NCI-H1417 treated with DMSO at 0.1 percent for 48 hours (cell line): ENCODE measurements at places on chromosomes 2 and 18.
A peak's percentile ranks its signal among the peaks of the same experiment; 100 is the strongest.

- DNase-seq: no peak
These were observed 2.8 kb downstream of the SPR start for GRCh38 chr2:72889991-72890390.

DNA sequence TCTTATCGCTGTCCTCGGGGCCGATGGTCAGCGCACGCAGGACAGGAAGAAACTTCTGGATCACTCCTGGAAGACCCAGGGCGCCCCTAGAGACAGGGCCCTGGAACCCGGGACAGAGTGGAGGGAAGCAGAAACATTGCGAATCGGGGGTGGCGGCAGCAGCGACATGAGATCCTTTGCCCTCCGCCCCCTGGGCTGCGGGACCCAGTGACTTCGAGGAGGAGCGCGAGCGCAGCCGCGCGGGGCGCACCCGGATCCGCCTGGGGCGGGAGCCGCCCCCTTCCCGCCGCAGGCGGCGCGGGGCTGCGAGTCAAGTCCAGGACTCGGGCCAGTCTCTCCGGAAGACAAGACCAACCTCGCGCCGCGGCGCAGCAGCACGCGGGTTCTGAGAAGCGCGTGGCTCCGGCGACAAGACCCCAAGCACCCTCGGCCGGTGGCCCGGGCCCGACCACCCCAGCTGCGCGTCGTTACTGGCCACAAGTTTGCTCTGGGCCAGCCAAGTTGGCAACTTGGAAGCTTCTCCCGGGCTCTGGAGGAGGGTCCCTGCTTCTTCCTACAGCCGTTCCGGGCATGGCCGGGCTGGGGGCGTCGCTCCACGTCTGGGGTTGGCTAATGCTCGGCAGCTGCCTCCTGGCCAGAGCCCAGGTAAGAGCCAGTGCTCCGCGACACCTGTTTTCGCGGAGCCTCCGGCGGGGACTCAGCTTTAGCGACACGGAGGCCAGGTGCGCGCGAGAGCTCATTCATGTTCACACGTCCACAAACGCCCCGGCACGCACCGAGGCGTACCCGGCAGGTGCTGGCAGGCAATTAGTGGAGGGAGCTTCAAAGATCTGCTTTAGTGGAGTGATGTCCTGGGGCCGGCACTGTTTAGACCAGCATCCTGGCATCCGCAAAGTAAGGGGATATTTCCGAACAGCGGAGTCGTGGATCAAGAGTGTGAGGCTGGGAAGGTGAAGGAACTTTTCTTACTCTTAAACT, at the start of gene PTH2R:
Gene PTH2R, plus strand, starts transcription at position 319 of the 978 bp plus-strand sequence. Its CDS starts 252 bp downstream, at position 571.
- DNase-seq: peak; percentile 36

DNA sequence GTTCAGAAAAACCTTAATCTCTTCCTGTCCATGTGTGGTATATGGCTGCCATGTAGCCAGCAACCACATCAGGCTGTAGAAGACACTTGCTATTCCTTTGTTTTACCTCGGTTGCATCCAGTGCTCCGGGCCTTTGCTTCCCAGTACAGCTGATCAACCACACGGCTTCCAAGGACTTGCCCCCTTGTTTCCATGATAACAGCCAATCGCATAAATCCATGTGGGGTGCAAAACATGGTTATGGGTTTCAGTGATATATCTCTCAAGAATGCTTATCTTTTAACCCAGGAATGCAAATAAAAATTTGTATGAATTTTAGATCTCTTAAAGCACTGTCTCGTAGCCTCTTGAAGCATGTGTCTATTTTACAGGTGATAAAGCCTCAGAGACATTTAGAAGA, 118.3 kb downstream of the MGAT5 start:
- no peak for DNase-seq

GRCh38 chr18:73235921-73236320, 368.1 kb upstream of the NETO1 start:
- DNase-seq: no peak

- no peak for DNase-seq
These were observed 19.5 kb upstream of the TNS1 start for GRCh38 chr2:218022131-218022850.

DNA sequence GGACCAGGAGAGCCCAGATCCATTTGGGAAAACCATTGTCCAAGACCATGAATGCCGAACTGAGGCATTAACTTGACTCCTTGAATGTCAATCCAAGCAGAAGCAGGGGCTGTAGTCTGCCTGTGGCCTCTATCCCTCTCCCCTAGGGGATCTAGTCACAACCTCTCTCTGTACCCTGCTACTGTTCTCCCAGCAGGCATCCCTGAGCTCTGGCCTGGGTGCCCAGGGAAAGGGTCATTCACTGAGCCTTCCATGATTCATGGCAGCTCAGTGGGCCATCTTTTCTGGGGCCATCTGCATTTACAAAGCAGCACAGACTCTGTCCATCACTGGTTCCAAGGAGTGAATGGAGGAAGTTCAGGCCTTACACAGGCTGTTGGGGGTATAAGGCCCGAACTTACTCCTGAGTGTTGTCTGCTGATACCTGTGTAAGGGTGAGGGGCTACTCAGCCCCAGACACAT, 151.8 kb downstream of the ZFP36L2 start:
- no peak for DNase-seq

DNA sequence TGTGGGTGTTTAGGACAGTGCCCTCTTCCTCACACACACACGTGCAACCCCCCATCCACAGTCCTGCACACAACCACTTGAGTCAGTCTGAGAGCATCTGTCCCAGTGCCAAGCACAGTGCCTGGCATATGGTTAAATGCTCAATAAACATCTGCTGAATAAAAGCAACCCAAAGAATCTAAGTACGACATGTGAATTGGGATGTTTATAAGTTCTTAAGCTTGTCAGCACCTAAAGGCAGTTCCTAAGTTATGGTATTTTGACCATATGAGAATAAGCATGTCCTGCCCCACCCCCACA, 37.8 kb downstream of the CAPN13 start:
- no peak for DNase-seq

GRCh38 chr18:66495844-66496243, 108.0 kb downstream of the CDH19 start:
- DNase-seq: peak; percentile 67

- no peak for DNase-seq
These were observed 117.4 kb upstream of the EPB41L3 start for GRCh38 chr18:5661179-5661578.

- no peak for DNase-seq
These were observed 1.3 kb downstream of the INPP4A start for GRCh38 chr2:98445683-98446581.

DNA sequence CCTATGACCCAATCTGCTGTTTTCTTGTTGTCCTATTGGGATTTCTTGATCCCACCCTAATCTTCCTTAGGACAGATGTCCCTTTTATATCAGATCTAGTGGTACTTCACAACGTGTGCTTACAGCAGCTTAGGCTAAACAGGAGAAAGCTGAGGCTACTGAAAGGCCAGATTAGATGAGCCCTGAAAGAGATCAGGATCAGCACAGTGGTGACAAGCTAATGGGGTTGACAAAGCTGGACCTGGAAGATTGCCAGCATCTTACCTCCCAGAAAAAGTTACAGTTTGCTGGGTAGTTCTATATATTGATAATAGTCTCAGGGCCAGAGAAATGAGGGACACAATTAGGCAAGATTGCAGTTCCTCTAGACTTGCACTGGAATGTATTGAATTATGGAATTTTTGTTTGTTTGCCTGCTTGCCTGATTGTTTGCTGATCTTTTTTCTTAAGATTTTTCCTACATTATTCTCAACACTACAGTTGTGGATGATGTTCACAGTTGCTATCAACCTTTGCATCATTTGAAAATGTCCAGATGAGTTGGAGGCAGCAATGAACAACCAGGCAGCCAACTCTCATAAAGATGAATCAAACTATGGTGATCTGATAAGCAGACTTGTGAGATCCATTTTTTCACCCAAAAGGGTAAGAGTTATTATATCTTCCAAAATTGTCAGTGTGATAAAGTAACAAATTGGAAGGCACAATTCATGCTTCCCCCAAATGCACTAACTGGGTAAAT, 49.1 kb upstream of the PIK3C3 start:
- DNase-seq: no peak

GRCh38 chr2:216119986-216120385, 10.8 kb downstream of the XRCC5 start:
- DNase-seq: no peak

- DNase-seq: no peak
These were observed 438 bp downstream of the HSPE1 start for GRCh38 chr2:197500503-197501131.

DNA sequence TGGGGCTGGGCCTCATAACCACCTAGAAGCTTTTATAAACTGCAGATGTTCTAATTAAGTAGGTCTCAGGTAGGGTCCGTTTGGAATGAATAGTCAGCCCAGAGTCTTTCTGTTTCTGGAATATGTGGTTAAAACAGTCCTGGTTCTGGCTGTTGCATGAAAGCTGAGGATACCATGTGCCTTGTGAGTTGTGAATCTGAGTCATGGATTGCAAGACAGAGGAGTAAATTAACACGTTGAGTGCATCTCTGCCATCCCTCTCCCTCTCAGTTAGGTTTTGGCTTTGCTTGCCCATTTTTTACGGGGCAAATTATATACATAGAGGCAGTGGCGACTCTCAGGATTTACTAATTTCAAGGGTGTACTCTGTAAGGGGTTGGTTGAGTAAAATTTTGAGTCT, 59.1 kb downstream of the NCK2 start:
- no peak for DNase-seq

- no peak for DNase-seq
These were observed 192.2 kb upstream of the HAAO start for GRCh38 chr2:42984617-42985016.

GRCh38 chr2:98385050-98385699, 38.9 kb downstream of the CNGA3 start:
- peak; percentile 31 for DNase-seq

- DNase-seq: no peak
These were observed 241.3 kb downstream of the DYSF start for GRCh38 chr2:71694501-71695234.

DNA sequence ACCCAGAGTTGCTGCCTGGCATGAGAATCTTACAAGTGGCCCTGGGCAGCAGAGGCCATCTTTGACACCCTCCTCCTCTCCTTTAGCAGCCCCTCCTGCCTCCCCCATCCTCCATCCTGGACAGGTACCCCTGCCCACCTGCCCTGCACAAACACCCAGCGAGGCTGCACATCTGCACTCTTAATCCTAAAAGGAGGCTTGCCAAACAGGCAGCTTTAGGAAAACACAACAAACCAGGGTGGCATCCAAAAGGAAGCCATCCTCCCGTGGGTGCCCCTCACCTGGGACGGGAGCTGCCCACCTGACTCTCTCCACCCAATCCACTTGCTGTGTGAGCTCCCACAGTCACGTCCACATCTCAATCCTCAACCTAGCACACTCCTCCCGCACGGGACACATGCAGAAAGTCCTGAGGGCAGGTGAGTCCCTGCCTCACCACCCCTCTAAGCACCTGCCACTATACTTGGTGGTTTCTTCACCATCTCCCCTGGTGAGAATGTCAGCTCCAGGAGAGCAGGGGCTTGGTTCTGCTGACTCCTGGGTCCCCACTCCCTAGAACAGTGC, 5.8 kb downstream of the BIN1 start:
- no peak for DNase-seq

DNA sequence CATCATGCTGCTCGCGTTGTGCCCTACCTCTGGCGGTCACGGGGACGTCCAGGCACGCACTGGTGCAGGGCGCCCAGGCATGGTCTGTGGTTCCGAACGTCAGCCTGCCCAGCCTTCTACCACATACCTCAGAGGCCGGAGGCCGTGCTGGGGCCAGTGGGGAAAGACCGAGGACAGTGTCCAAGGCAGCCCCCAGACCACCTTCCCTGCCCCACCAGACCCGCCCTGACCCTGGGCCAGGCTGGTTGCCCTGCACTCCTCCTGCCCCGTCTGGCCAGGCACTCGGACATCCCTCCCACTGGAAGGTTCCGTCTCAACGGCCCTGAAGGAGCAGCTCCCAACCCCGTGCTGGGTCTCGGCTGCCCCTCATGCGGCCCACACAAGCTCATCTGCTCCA, 32.8 kb downstream of the SLC66A2 start:
- no peak for DNase-seq

GRCh38 chr18:58476516-58477256, 152.2 kb downstream of the ALPK2 start:
- DNase-seq: no peak

- DNase-seq: no peak
These were observed 88.1 kb downstream of the MRPS9 start for GRCh38 chr2:105125920-105126319.

DNA sequence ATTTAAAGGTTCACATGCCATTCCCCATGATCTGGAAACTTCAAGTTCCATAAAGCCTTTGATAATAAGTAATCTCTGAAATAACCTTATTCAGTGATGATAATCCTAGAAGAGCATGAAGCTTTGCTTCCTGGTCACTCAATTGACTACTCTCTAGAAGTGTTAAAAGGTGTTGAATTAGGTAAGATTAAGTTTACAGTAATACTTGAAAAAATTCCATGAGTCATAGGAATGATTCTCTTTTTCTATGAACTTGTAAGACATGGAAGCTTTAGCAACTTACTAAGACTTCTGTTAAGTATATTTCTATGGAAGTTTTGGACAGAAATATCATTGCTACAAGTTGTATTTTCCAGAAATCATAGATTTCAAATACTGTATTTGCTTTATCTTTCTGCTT, 100.6 kb downstream of the MYO1B start:
- no peak for DNase-seq

- no peak for DNase-seq
These were observed 184.4 kb downstream of the KCNS3 start for GRCh38 chr2:18062892-18063291.

- DNase-seq: no peak
These were observed 116.0 kb upstream of the RAB27B start for GRCh38 chr18:54712306-54712705.

GRCh38 chr2:12416600-12416999, 300.1 kb upstream of the TRIB2 start:
- no peak for DNase-seq

DNA sequence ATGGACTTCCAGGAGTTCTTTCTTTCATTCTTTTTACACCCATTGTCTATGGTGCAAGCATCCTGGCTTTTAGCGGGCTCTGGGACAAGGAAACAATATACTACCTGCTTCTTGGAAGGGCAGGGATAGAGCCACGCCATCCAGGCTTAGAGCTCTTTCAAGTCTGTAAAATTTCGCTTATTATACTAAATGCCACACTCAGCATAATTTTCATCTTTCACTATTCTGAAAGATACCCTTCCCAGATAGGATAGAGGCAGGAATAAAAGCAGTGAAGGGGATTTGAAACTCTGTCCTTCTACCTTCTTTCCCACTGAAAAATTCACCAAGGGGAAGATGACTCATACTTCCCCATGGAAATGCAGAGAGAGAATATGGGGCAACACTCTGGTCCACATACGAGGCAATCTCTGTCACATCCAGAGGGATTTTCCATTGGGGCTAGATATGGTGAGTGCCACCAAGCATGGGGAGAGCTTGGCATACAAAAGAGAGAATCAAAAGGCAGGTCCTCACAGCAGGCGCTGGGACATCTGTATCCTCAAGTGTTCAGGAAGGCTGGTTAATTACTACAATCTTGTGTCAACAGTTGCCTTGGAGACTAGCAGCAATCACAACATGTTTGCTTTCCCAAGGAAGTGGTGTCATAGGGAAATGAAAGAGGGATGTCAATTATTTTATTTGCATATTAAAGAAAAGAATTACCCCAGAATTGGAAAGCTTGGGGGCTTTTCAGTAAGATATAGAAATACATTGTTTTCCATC, 127.6 kb downstream of the TDRD15 start:
- peak; percentile 28 for DNase-seq

- DNase-seq: no peak
These were observed 30.7 kb downstream of the IGFBP5 start for GRCh38 chr2:216664593-216665034.
